GM20000 (cell line): ENCODE measurements at places on chromosomes 3 and 15.
A peak's percentile ranks its signal among the peaks of the same experiment; 100 is the strongest.

DNA sequence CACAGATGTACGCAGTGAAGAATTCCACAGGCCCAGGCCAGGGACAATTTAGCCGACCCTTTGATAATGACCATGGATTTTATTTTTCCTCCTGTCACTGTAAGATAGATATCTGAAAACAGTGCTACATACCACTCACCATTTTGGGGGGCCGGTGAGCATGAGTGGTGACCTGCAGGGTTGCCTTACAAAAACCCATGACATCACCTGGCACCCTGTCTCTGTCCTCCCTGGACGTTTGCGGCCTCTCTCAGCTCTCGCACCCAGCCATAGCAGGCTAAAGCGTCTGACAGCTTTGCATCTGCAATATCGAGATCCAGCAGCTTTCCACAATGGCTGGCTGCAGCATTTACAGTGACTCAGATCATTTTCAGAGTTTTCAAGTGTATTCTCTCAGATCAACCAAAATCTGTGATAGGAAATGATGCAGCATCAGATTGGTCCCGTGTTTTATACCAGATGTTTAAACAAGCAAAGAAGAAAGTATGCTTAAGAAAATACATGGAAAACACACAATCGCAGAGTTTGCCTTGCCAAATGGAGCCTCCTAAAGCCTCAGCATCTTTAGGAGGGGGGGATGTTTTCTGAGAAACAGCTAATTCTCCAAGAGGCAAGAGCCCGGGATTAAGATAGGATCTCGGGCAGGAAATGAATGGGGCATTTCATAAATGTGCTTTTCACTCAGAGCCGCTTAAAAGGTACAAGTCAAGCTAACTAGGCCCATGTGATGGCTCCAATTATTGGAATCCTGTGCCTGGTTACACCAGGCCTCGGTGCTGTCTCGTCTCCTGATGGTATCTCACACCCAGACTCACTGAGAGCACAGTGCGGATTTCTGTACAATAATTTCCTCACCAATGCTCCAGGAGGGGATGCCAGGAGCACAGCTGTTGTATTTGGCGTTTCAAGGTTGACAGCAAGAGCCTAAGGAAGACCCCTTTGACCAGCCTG, 257.3 kb downstream of the XXYLT1 start:
- DNase-seq = no peak

DNA sequence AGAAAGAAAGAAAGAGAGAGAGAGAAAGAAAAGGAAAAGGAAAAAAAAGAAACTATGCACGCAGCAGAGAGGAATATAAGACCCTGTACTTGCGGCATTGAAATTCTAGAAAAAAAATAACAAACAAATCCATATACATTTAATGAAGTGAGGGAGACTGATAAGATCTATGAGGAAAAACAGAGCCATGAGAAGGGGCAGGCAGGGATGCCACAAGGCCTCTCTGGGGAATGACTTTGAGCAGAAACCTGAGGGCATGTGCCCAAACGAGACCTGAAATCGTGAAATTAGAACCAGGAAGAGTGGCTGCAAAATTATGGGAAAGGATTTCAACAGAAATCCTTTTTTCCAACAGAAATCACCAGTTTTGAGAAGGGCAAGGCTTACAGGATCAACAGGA, 98.4 kb downstream of the GABRB3 start:
- no peak for DNase-seq

DNA sequence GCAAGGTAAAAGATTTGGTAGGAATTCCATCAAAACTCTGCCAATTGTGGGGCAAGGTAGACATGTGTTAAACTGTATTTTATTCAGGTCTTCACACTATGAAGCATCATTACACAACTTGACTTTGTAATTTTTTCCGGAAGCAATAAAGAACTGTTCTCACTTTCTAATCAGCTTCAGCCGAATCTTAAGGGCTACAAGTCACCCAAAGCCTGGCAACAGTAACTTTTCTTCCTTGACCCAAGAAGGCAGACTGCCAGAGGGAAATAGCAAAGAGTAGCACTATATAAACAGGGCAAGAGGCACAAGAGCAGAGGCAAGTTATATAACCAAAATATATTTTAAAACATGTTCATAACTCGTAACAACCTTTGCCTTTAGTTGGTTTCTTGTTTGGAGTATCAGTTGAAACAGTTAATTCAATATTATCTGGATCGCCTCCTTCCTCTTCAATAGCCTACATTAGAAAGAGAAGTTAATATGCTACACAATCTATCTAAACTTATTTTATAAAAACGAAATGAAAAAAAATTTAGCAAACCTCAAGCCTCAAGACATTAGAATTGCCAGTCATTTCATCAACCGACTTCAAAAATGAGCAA, 1.4 kb downstream of the SLTM start:
- peak; percentile 61 for DNase-seq

- DNase-seq = no peak
Measured at GRCh38 chr15:76871930-76872329, 33.2 kb downstream of the SCAPER start.

DNA sequence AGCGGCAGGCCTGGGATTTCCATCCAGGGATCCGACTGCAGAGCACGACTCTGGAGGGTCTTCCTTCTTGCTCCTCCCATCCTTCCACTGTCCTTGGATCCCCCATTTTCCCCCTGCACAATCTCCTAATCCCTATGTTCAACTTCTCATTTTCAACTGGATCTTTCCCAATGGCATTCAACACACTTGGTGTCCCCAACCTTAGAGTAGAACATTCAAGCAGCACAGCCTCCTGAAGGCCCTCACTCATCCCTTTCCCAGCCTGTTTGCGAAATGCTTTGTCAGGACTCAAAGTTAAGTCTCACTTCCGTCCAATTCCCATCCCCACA, 32.3 kb downstream of the RPN1 start:
- DNase-seq = no peak

GRCh38 chr3:11969986-11970385, 34.2 kb upstream of the SYN2 start:
- no peak for DNase-seq

GRCh38 chr15:34027606-34028005, 11.4 kb downstream of the AVEN start:
- no peak for DNase-seq

GRCh38 chr3:192825657-192826200, 91.9 kb downstream of the MB21D2 start:
- DNase-seq = no peak

DNA sequence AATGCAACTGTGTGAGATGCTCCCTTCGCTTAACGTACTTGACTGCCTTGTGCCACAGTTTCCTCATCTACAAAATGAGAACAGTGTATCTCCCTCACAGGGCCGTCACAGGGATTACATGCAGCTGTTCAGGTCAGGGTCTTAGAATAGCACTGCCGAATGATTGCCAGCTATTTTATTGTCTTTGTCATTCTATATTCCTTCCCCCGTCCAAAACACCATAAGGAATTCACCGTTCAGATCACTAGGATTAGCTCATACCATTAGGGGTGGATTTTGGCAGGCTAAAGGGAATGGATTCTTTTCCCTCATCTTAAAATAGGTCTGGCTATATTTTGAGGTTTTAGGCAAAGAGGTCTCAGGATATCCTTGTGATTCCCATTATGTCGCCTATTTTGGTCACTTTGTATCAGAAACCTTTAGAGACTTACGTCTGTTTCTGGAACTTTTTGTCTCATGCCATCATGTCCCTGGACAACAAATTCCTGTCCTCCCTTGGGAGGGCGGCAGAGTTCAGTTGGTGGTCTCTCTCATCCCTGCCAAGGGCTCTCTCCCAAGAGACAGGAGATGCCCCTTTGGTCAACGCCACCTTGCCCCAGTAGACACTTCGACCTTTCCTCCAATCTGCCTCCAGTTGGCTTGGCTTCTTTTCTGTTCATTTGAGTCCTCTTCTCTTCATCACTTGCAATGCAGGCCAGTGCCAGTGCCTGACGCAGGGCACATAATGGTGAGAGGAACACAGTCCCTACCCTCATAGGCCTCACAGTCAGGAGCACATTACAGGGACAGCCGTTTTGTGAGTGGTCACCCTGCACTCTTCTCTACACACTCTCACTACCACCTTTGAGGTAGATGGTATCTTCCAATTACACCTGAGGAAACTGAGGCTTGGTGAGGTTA, 171.6 kb upstream of the BHLHE40 start:
- DNase-seq = no peak

DNA sequence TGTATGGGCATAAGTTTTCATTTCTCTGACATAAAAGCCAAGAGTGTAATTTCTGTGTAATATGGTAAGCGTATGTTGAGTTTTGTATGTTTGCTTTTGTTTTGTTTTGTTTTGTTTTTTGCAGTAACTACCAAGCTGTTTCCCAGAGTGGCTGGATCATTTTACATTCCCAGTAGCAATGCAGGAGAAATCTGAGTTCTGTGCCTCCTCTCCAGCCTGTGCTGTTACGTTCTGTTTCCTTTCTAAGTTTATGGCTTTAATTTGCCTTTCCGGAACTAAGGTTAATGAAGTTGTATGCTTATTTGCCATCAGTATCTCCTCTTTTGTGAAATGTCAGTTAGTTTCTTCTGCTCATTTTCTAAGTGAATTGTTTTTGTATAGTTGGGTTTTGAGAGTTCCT, 307.8 kb downstream of the GABRG3 start:
- no peak for DNase-seq

GRCh38 chr3:134928392-134928791, 133.3 kb downstream of the EPHB1 start:
- DNase-seq = no peak

GRCh38 chr3:63869940-63870614, 6.4 kb downstream of the ATXN7 start:
- no peak for DNase-seq

- DNase-seq = no peak
Measured at GRCh38 chr3:150797155-150797554, 34.2 kb upstream of the SIAH2 start.

DNA sequence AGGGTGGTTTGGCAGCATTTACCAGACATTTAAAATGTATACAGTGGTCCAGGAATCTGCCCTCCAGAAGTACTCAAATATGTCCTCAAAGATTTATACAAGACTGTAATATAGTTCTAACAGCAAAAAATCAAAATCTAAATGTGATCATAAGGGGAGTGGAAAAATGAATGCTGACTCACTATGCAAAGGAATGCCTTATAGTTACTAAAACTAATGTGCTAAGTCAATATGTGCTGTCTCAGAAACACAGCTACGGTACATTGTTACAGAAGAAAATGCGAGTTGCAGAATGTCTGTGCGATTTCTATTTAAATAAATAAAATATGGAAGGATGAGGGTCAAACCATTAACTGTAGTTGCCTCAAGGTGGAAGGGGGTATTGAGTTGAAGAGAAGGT, 230.1 kb upstream of the UBE2E1 start:
- no peak for DNase-seq

GRCh38 chr3:122941228-122942206, 86.0 kb downstream of the SEMA5B start:
- no peak for DNase-seq

GRCh38 chr3:171346019-171346418, 114.2 kb downstream of the TNIK start:
- no peak for DNase-seq

DNA sequence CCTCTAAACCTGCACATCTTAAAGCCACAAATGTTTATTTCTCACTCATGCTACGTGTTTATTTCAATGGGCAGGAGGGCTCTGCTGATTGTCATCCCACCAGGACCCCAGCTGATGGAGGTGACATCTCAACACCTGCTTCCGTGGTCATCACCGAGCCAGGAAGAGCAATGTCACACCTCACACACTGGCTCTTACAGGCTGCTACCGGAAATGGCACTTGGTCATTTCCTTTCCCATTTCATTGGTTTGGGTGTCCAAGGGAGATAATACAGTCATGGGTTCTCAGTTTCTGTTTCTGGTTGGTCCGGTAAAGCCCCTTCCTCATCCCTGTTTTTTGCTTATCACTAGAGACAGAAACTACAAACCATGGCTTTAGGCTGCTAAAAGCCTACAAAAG, 41.9 kb downstream of the ABHD2 start:
- DNase-seq = peak; percentile 42

GRCh38 chr3:124424396-124424795, 305.9 kb upstream of the UMPS start:
- DNase-seq = no peak
